ENCODE measurements at places on chromosomes 7 and 10.

- no peak for DNase-seq
Observed at GRCh38 chr7:112238330-112238729, 31.8 kb downstream of the ZNF277 start.

DNA sequence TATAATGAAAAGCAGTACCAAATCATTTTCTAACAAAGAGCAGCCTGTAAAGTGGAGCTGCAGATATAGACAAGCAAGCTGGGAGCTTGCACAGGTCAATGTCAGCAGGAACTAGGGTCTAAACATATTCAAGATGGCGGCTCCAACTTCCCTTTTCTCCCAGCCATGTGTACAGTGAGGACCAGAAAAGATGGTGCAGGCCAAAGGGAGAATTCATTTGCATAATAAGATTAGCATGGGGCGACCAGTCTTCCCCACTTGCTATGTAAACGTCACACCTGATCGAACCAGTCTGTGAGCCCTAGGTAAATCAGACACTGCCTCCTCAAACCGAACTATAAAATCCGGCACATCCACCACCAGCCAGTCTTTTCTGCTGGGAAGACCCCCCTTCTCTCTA, 4.4 kb upstream of the RAPGEF5 start:
- DNase-seq, result no peak

GRCh38 chr7:73387908-73388414, 45.6 kb upstream of the FZD9 start:
- no peak for DNase-seq

DNA sequence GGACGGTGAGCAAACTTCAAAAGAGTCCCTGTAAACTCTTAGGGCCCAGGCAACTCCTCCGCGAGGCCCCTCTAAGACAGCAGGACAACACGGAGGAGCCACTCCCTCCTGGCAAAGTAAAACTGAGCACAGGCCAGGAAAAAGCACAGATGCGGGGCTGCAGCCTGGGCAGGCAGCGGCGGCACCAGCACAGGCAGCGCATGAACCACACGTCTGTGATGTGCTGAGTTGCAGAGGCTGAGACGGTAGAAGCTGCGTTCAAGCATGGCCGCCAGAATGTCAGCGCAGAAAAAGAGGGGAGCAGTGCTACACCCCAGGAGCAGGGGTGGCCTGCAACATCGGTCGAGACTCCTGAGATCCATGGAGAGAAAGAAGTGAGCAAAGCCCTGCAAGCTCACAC, 46.1 kb upstream of the STK17A start:
- no peak for DNase-seq

DNA sequence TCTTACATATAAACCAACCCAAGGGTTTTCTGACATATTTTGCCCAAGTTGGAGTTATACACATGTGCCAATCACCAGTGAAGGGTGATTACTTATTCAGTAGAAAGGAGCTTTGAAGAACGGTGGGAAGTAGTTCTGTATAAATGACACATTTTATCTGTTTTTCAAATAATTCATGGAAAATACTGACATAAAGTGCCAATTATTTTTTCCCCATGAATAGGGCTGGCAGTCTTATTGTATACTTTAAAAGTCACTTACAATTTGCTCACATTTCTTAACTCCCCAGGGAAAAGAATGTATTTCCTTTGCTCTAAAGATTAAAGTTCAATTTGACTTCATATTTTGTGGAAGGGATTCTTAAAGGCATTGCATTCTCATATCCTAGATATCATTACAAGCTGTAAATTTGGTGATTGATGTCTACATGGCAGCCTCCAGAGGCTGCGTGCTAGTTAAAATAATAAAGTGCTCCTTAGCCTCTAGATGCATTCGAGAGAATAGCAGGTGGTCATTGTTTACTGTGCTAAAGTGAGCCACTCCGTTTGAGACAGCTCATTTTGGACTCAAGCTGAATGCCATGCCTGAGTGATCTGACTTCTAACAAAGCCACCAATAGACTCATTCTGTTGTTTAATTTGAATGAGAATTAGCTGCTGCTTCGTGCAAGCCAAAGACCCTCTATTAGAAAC, 148.8 kb upstream of the NRP1 start:
- DNase-seq, result no peak

All from RKO (cell line).